HFFc6 (cell line): ENCODE measurements at places on chromosomes 1 and 21. TPM values are rescaled to one million over a fixed set of nuclear protein-coding genes. Genes with fewer than 3 reads are reported as not detected.

DNA sequence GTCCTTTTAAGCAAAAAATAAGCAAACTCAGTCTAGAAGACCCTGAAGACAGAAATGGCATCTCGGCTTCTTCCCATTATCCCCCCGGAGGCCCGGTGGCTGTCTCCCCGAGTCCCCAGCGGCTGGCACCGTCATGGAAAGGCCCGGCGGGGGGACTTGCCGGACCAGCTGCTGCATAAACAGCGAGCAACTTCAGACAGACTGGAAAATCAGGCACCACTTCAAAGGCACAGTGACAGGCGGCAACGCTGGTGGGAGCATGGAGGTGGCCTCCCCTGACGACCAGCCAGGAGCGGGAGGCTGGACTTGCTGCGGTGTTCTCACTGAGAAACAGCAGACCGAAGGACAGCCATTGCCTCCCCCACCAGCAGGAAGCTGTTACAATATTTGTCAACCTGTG lies 18.4 kb upstream of the C1QA start:
- no peak overlapping the region for H3K4me3 ChIP-seq
- H3K27me3 ChIP-seq: peaks cover 58% of the 10 kb centered on the region
- DNase-seq: no peak

DNA sequence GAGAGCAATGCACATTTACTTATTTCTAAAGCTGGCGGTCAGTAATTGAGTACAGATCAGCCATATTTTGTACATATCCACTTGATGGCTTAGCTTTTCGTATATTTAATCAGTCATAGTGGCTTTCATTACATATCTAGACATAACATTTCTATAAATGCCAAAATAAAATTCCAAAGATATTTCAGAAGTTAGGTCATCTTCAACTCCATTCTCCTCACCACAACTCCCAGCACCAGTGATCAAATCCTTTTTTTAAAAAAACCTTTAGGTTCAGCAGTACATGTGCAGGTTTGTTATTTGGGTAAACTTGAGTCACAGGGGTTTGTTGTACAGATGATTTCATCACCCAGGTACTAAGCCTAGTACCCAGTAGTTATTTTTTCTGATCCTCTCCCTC lies 53.9 kb upstream of the GNG4 start:
- peak overlapping the region; percentile 16 for H3K27ac ChIP-seq
- H3K27me3 ChIP-seq: no peaks in the 10 kb centered on the region
- DNase-seq: peak; percentile 10
- no peak overlapping the region for H3K4me3 ChIP-seq
- peaks cover 45% of the 10 kb centered on the region for H3K36me3 ChIP-seq

DNA sequence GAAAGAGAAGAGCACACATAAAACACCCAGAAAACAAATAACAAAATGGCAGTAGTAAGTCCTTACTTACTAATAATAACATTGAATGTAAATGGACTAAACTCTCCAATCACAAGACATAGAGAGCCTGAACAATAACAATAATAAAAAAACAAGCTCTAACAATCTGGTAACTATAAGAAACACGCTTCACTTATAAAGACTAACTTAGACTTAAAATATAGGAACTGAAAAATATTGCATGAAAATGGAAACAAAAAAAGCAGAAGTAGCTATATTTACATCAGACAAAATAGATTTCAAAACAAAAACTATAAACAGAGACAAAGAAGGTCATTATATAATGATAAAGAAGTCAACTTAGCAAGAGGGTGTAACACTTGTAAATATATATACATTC lies 83.1 kb upstream of the LYPLAL1 start:
- no peak for DNase-seq
- peaks cover 74% of the 10 kb centered on the region for H3K4me1 ChIP-seq
- peaks cover 19% of the 10 kb centered on the region for H3K36me3 ChIP-seq

DNA sequence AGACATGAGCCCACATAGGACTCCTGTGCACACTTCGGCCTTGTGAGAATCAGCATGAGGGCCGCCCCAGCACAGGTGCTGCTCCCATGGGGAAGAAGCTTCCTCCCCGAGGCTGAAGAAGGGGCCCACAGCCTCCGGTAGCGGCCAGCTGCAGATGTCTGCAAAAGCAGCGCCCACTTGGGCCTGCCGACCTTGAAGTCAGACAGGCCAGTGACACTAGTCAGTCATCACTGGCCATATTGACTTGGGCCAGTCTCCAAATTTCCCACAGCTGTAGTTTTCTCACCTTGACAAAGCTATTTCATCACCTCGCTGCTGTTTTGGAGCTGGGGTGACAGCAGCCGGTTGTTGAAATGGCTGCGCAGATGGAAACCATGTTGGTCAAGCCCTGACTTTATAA lies 83.0 kb downstream of the RIPK4 start:
- no peak for DNase-seq
- no peaks in the 10 kb centered on the region for H3K36me3 ChIP-seq
- peaks cover 35% of the 10 kb centered on the region for H3K4me1 ChIP-seq
- H3K27ac ChIP-seq: no peak overlapping the region

GRCh38 chr1:63893976-63894375 lies 120.2 kb downstream of the ROR1 start:
- H3K36me3 ChIP-seq: peaks cover 9% of the 10 kb centered on the region
- no peak overlapping the region for H3K4me3 ChIP-seq
- H3K27ac ChIP-seq: no peak overlapping the region
- DNase-seq: no peak
- H3K4me1 ChIP-seq: peaks cover 52% of the 10 kb centered on the region

- H3K27ac ChIP-seq: no peak overlapping the region
- DNase-seq: no peak
- no peaks in the 10 kb centered on the region for H3K4me1 ChIP-seq
- H3K27me3 ChIP-seq: peaks cover 18% of the 10 kb centered on the region
- H3K36me3 ChIP-seq: peaks cover 5% of the 10 kb centered on the region
Observed at GRCh38 chr21:43295066-43295958, 126.5 kb downstream of the CRYAA start.

DNA sequence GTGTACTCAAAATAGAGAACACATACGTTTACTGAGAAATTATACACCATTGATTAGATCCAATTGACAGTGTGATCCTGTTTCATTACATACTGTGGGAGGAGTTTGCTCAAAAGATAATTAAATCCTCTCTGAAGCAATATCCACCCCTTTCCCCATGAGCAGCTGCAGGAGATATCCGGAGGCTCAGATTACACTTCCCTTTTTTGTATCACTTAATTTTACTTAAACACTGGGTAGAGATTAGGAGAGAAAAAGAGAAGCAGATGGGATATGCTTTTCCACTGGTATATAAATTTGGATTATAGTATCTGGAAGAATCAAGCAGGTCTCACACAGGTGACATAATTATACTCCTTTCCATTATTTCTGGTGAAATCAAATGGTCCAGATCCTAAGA lies 333.3 kb upstream of the ZRANB2 start:
- no peaks in the 10 kb centered on the region for H3K36me3 ChIP-seq
- no peak for DNase-seq
- H3K4me3 ChIP-seq: no peak overlapping the region
- no peaks in the 10 kb centered on the region for H3K27me3 ChIP-seq
- no peak overlapping the region for H3K27ac ChIP-seq

The HAX1 gene
- 107 to 116 TPM (median 109 TPM) in 3 replicates for total RNA-seq

The AUNIP gene
- 2.0 to 3.5 TPM (median 3.3 TPM) in 3 replicates for total RNA-seq

DNA sequence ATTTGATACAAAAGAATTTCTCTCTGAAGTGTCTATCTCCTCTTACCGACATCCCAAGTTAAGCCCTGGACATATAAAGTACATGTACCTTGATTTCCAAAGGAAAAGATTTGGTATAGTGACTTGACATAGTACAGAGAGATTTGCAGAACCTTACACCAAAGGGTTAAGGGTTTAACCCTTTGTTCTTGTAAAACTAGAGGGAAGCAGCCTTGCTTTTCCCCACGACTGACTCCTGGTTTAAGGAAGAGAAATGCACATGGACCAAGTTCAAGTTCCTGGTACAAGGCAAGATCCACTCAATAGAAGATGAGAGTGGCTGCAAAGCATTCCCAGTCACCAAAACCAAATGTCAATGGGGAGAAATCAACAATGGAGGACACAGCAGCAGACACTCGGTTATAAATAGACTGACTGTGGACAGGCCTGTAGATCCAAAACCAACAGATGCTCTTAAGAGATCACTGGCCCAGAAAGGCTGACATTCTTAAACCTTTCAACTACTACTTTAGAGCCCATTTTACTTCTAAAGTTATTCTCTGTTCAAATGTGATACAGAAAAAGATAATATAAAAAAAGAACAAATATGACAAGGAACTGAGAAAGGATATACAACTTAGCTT lies 69.4 kb downstream of the PUM1 start:
- DNase-seq: no peak
- H3K36me3 ChIP-seq: peaks cover 51% of the 10 kb centered on the region
- H3K27me3 ChIP-seq: no peaks in the 10 kb centered on the region
- no peak overlapping the region for H3K4me3 ChIP-seq
- peaks cover 42% of the 10 kb centered on the region for H3K4me1 ChIP-seq
- H3K27ac ChIP-seq: no peak overlapping the region; the same call in 1 of the 2 replicates
